ENCODE measurements at places on chromosomes 16 and 17.
A peak's percentile ranks its signal among the peaks of the same experiment; 100 is the strongest.

DNA sequence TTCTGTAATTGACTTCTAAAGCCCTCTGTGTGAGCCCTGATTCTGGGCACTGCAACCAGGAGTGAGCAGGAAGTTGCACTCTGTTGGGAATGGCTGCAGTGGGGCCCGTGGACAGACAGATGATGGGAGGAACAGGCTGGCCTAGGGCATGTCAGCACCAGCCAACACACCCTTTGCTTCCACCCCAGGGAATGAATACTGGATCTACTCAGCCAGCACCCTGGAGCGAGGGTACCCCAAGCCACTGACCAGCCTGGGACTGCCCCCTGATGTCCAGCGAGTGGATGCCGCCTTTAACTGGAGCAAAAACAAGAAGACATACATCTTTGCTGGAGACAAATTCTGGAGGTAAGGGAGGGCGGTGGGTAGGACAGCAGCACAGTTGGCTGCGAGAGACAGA, 10.8 kb upstream of the LPCAT2 start:
- no peak for DNase-seq

DNA sequence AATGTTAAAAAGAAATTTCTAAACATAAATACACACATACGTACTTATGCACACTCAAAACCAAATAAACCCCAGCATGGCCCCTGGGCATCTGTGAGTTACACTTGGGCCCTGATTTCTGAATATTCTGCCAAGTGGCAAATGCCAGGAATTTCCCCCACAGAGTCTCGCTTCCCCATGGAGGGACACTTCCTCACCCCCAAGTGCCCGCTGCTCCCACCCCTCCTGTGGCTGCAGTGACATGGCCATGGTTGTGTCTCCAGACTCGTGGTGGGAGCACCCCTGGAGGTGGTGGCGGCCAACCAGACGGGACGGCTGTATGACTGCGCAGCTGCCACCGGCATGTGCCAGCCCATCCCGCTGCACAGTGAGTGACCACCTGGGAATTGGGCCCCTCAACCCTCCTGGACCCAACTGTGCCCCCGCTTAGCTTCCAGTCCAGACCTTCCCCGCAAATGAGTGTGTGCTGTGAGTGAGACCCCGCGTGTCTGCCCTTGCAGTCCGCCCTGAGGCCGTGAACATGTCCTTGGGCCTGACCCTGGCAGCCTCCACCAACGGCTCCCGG, 4.0 kb downstream of the ITGAD start:
- DNase-seq: no peak

DNA sequence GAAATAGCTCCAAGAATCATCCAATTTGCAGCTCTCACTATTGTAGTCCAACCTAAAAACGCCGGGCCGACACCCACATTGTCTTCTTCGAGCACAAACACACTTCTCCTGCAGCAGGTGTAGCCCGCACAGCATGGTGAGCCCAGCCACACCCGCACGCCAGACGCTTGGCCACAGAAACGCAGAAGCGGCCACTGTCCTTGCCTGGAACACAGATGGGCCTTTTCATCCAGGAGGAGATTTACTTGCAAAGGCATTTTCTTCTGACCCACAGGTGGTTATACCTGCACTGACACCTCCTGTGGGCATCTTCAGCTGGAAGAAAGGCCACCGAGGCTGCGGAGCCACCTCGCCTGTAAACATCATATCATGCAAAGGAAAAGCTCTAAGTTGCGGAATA, 98.4 kb downstream of the ADCY9 start:
- DNase-seq: no peak

- DNase-seq: no peak
Measured at GRCh38 chr16:24939738-24940137, 75.4 kb downstream of the ARHGAP17 start.

DNA sequence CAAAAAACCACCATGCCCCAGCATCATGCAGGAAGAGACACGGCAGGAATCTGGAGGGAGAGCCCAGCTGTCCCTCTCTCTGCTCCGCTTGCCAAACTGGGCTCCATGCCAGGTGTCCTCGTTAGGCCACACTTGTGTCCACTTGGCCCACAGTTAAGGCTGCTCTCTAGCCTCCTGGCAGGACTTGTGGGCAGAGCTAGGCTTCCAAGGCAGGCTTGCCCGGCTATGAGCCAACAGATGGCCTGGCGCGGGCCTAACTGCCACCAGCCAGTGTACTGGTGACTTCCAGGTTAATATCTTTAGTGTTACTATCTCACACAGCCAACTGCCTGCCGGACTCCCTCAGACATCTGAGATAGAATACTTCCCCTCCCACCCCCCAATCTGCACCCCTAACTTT, 10.6 kb downstream of the ATP6V0D1 start:
- DNase-seq: no peak

DNA sequence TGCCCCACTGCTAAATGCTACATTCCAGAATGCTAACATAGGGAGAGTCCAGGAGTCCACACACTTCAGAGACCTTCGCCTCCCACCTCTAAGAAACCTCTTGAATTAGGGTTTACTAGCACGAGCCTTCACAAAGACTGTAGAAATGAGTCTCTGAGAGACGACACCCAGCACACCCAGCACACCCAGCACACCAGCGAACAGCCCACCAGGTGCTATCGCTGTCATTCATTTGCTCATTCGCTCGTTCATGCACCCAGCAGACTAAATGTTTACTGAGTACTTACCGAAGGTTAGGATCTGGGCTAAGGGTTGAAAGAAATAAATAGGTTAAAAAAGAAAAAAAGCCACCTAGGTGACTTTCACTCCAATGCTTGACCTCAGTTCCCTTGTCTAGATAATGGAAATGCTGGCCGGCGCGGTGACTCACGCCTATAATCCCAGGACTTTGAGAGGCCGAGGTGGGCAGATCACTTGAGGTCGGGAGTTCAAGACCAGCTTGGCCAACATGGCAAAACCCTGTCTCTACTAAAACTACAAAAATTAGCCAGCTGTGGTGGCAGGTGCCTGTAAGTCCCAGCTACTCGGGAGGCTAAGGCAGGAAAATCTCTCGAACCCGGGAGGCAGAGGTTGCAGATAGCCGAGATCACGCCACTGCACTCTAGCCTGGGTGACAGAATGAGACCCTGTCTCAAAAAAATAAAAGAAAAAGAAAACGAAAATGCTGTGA, 100.8 kb downstream of the ADCY9 start:
- DNase-seq: no peak

- no peak for DNase-seq
Measured at GRCh38 chr16:29025735-29026134, 40.9 kb downstream of the LAT start.

DNA sequence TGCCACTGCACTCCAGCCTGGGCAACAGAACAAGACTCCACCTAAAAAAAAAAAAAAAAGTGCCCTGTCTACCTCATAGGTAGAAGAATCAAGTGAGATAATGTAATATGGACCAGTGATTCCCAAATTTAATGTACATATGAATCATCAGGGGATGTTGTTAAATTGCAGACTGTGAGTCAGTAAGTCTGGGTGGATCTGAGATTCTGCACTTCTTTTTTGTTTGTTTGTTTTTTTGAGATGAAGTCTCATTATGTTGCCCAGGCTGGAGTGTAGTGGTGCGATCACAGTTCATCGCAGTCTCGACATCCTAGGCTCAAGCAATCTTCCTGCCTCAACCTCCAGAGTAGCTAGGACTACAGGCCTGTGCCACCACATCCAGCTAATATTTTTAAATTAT, 31.6 kb downstream of the HOXB1 start:
- DNase-seq: no peak

GRCh38 chr17:8798176-8798845, 854 bp downstream of the MFSD6L start:
- DNase-seq: no peak

DNA sequence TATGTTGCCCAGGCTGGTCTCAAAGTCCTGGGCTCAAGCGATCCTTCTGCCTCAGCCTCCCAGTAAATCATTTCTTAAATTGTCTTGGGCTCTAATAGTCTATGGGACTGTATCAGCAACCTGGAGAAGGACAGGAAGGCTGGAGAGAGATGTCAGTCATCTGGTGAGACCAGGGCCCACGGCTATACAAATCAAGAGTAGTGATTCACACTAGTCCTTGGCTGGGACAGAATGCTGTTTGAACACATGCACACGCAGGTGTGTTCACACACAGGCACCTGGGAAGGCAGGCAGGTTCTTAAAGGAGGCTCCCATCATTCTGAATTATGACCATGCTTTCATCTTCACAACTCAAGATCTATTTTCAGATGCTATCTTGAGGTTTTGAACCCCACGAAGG, 14.1 kb downstream of the NQO1 start:
- no peak for DNase-seq

DNA sequence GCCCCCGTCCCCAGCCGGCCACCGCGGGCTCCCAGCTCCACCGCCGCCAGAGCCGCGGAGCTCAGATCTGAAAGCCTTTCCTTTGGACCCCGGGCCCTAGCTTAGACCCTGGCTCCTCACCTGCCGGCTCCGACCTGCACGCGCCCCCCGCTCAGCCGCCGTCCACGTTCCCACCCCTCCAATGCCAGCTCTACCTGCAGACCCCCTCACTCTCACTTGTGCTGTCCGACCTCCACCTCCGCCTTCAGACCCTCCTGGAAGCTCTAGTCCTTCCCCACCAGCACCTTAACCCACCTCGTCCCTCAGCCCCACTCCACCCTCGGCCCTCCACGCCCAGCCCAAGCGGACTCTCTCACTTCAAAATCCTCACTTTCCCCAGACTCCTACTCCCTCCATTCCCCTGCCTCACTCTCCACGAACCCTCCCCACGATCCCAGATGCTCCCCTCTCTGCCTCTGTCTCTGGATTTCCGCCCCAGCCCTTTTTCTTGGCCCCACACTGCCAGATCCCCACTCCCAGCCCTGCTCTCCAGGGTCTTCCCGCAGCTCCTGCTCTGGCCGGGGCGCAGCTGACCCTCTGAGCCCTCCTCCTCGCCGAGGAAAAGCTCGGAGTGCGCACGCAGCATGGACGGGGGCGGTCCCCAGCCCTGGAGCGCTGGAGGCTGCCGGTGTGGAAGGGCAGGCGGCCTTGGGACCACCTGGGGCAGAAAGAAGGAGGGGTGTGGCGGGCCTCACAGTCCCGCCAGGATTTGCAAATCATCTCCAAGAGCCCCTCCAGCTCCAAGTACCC, at the start of gene TMEM114:
Gene TMEM114, minus strand, starts transcription at position 612 of the 789 bp plus-strand sequence. CDS start 673 bp downstream, outside the sequence.
- no peak for DNase-seq

- no peak for DNase-seq
Measured at GRCh38 chr16:69107316-69107962, 2.0 kb downstream of the HAS3 start.

GRCh38 chr16:31480851-31481536, 1.9 kb upstream of the SLC5A2 start:
- no peak for DNase-seq

GRCh38 chr16:78490847-78491246, 391.4 kb downstream of the WWOX start:
- DNase-seq: no peak

DNA sequence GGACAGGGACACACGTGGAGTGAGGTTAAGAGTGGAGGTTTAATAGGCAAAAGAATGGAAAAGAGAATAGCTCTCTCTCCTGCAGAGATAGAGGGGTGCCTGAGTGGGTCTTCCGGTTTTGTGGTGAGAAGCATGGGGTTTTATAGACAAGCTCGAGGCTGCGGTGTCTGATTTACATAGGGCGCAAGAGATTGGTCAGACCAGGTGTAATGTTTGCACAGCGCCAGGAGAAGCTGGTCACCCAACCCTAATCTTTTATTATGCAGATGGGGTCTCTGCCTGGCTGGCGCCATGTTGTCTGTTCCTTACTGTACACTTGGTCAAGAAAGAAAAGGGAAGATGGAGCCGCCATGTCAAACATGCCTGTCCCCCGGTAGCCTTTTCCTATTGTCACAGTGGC, 44.5 kb upstream of the MLYCD start:
- DNase-seq: no peak

GRCh38 chr17:82153295-82153691, 55.3 kb upstream of the FASN start:
- no peak for DNase-seq

GRCh38 chr17:28875848-28876550, 21.2 kb downstream of the ERAL1 start:
- DNase-seq: no peak

GRCh38 chr16:75225092-75225491, 6.3 kb downstream of the CTRB1 start:
- DNase-seq: no peak

DNA sequence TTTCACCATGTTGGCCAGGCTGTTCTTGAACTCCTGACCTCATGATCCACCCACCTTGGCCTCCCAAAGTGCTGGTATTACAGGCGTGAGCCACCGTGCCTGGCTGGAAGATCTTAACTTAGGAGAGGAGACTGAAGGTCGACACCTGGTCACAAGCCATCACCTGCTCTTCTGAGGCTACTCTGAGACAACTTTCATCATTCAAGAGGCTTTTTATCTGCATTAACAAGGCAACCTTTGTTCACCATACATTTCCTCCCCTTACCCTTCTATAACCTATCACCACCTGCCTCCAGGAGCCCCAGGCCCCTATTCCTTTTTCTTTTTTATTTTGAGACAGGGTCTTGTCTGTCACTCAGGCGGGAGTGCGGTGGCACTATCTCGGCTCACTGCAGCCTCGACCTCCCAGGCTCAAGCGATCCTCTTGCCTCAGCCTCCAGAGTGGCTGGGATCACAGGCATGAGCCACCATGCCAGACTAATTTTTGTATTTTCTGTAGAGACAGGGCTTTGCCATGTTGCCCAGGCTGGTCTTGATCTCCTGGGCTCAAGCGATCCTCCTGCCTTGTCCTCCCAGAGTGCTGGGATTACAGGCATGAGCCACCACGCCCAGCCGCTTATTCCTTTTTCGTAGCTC, 6.2 kb downstream of the LITAF start:
- DNase-seq: no peak

- peak; percentile 98 for DNase-seq
Measured at GRCh38 chr16:53207810-53208752, 153.3 kb downstream of the CHD9 start.

GRCh38 chr17:20095336-20096080, 86.3 kb downstream of the SPECC1 start:
- peak; percentile 32 for DNase-seq

GRCh38 chr17:13749891-13750235, 148.1 kb upstream of the HS3ST3A1 start:
- DNase-seq: no peak

DNA sequence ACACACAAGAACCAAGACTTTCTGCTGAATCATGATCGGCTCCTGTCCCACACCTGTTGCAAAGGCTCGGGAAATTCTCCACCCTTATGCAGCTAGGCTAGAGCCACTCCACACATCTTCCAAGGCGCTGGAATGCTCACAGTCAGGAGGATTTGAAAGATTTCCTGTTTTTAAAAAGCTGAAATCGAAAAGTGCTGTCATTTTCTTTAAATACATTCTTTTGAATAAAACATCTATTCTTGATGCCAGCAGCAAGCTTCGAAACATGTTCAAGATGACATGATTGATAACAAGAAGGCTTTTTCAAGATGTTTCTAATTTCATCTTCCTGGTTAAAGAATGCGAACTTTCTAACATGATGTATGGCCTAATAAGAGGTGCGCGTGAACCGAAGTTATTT, 219.7 kb upstream of the CDH5 start:
- no peak for DNase-seq

Measured in NCI-H2171 treated with DMSO at 0.1 percent for 48 hours (cell line).